ENCODE measurements at places on chromosomes 3 and 15.

GRCh38 chr3:5499404-5499803 is 311.9 kb downstream of the EDEM1 start:
- no peak for ATAC-seq

GRCh38 chr3:21407743-21408142 is 343.3 kb downstream of the ZNF385D start:
- ATAC-seq, result no peak

DNA sequence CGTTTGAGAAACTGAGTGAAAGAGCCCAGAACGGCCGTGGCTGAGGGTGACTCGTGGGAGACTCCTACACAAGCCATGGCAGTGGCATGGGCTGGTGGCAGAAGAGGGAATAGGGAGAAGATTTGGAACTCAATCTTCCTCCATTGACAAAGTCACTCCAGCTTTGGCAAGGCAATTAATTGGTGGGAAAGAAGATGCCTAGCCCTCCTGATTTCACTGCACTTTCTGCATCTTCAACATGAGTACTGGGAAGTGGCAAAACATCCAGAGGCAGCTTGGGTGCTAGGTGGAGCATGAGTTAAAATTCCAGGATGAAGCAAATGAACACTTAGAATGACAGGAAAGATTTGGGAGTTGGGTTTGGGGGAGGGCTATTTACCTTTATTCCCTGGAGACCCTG is 1.4 kb upstream of the TGFBR2 start:
- no peak for ATAC-seq

GRCh38 chr15:91219206-91219605 is 119.1 kb downstream of the SV2B start:
- ATAC-seq, result no peak
